ENCODE measurements at places on chromosomes 5 and 9. TPM values are rescaled to one million over a fixed set of nuclear protein-coding genes. Genes with fewer than 3 reads are reported as not detected.

The LRRC19 gene
- total RNA-seq, result not detected

DNA sequence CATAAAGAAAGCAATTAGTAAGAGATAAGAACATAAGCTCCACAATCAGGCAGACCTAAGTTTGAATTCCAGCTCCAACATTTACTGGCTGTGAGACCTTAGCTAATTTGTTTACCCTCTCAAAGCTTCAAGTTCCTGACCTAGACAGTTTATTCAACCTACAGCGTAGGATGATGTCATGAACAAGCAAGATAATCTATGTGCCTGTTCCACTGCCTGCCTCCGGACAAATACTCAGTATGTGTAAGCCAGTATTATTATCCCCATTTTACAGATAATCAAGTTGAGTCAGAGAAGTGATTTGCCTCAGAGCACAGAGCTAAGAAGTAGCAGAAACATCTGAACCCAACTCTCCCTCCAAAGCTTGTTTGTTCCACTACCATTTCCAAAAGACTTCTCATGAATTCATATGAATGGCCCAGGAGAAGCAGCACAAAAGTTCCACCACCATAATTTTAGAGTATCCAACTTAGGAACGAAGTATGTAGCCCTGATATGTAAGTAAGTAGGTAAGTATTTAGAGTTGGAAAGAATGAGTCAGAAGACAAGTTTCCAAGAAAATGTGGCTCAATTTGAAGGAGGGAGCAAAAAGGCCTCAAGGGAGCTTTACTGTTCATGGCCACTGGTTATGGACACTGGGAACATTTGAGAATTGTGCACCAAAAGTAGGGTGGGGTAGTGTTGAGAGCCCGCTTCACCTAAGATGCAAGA is 398.2 kb downstream of the NFIB start:
- H3K27me3 ChIP-seq, result no peaks in the 10 kb centered on the region
- H3K4me3 ChIP-seq, result no peak overlapping the region
- peak; percentile 10 for DNase-seq
- H3K36me3 ChIP-seq, result no peaks in the 10 kb centered on the region
- no peak overlapping the region for H3K27ac ChIP-seq

GRCh38 chr9:90966031-90966290 is 164.3 kb downstream of the SYK start:
- no peak for DNase-seq
- H3K27me3 ChIP-seq, result no peaks in the 10 kb centered on the region
- H3K27ac ChIP-seq, result no peak overlapping the region
- no peaks in the 10 kb centered on the region for H3K36me3 ChIP-seq

DNA sequence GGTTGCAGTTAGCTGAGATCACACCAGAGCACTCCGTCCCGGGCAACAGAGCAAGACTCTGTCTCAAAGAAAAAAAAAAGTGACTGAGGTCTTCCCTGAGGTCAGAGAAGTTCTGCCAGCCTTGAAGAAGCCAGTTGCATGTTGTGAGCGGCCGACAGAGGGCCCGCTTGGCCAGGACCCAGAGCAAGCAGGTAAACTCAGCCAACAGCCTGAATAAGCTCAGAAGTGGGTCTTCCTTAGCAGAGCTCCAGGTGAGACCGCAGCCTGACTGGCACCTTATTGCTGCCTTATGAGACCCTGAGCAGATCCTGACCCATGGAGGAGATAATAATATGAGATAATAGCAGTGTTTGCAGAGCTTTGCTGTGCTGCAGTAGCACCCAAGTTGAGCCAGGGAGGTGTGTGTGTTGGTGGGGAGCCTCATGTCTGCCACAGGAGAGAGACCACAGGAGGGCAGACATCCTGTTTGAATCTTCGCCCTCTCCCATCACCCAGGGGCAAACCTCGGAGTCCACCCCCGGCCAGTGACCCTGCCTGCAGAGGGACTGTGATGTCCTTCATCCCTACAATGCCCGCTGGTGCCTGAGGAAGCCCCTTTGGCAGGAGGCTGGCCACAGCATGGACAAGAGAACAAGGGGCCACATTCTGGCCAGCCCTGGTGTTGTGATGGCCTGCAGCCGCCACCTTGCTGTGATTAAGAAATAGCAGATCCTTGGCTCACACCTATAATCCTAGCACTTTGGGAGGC is 10.8 kb upstream of the BARX1 start:
- H3K36me3 ChIP-seq, result no peaks in the 10 kb centered on the region
- no peak overlapping the region for H3K4me3 ChIP-seq
- no peaks in the 10 kb centered on the region for H3K27me3 ChIP-seq
- peaks cover 7% of the 10 kb centered on the region for H3K4me1 ChIP-seq
- DNase-seq, result no peak

The IRX1 gene
- 4.9 TPM for total RNA-seq

The TRMT10B gene
- total RNA-seq, result 0.53 TPM

- no peaks in the 10 kb centered on the region for H3K4me1 ChIP-seq
- no peak for DNase-seq
- peaks cover 1% of the 10 kb centered on the region for H3K27me3 ChIP-seq
- no peak overlapping the region for H3K27ac ChIP-seq
These were observed 14.5 kb downstream of the ADAMTS13 start for GRCh38 chr9:133436681-133437080.

- H3K36me3 ChIP-seq, result no peaks in the 10 kb centered on the region
- no peak for DNase-seq
- no peaks in the 10 kb centered on the region for H3K27me3 ChIP-seq
- H3K27ac ChIP-seq, result no peak overlapping the region
- H3K4me3 ChIP-seq, result no peak overlapping the region
These were observed 18.1 kb downstream of the FAM78A start for GRCh38 chr9:131258186-131258585.

The GABRA6 gene
- total RNA-seq, result not detected

The HMMR gene
- total RNA-seq, result 74.1 TPM

The NINJ1 gene
- total RNA-seq, result 24.6 TPM

Data from SJCRH30 (cell line).